ENCODE measurements at places on chromosomes 7 and 10. TPM values are rescaled to one million over a fixed set of nuclear protein-coding genes. Genes with fewer than 3 reads are reported as not detected.

Gene EXOC6
- 43.7 TPM for total RNA-seq

Gene ZNF365
- total RNA-seq: 0.85 TPM

Gene WNT8B
- total RNA-seq: 0.11 TPM

Gene C10orf71
- total RNA-seq: 0.37 TPM

Gene BAMBI
- total RNA-seq: 33.7 TPM
